ENCODE measurements at places on chromosomes 1 and 21. TPM values are rescaled to one million over a fixed set of nuclear protein-coding genes. Genes with fewer than 3 reads are reported as not detected.

The IL6R gene
- 4.6 TPM for polyA plus RNA-seq

The CCDC28B gene
- 42.3 TPM for polyA plus RNA-seq

The KCNJ9 gene
- polyA plus RNA-seq = 0.05 TPM

DNA sequence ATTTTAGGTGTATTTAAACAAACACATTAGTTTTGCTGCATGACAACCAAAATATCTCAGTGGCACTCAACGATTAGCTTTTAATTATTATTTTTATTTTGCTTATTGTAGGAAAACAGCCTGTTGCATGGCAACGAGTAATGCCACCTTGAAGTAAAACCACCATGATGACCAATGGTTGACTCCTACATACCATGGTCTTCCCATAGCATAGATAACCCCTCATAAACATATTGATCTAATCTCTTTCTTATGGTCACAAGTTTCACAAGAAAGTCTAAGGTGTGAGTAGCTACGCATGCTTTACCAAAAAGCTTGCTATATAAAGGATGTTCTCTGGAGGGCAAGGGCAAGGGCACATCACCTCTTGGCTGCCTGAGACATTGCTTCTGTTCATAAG, 61.5 kb upstream of the PTBP2 start:
- DNase-seq = no peak

DNA sequence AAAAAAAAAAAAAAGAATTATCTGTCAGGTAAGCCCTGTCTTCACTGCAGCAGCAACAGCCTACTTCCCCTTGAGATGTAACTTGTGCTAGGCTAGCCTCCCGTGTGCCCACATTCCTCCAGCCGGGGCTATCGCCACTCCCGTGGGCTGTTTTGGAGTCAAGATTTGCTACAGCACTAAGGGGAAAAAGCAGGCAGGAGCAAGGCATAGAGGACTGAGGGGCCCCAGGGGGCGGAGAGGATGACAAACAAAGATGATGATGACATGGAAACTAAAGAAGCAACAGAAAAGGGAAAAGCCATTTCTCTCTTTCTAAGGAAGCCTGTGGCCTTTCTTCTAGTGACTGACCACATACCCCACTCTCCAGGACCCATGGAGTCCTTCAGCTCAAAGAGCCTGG, 1.9 kb downstream of the TNFAIP8L2 start:
- DNase-seq = no peak

DNA sequence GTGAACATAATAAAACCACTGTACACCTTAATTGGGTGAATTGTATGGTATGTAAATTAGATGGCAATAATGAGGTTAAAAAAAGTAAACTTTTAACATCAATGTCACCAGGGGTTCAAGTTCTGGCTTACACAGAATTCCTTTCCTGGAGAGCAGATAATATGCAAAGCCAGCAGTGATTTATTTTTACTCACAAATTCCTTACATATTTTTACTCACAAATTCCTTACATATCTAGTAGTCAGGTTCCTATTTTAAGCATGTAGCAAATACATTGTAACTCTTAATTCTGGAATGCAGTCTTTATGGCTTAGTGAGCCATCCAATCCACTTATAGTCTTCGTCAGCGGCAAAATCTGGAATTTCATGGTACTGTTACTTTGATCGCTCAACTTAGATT, 1.3 kb upstream of the UBE4B start:
- no peak for DNase-seq

DNA sequence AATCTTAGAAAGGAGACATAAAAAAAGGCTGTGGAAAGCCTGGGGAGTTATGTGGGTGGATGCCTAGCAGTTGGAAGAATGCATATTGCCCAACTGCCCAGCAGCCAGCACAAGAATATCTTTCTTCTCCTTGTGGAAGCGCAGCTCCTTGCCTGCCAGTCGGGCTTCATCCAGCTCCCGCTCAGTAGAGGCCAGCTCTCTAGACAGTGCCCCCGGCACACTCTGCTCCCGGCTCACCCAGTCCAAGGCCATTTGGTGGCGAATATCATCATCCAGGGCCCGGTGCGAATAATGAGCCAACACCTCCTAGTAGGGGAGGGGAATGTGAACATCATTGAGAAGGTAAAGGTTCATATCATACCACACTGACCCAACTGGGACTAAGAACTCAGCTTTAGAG, 9.0 kb upstream of the RBM8A start:
- DNase-seq = no peak

DNA sequence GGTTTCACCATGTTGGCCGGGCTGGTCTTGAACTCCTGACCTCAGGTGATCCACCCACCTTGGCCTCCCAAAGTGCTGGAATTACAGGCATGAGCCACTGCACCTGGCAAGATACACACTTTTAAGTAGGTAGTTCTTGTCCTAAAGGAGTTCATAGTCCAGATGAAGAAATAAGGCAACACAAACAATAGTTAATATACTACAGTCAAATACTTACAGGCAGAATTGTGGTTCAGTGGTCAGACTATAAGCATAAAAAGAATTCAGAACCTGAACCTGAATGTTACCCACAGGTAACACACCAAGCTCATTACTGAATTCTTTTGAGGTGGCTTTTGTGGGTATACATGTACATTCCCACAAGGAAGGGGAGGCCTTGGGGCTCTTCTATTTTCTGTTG, 1.8 kb downstream of the SDHB start:
- no peak for DNase-seq

DNA sequence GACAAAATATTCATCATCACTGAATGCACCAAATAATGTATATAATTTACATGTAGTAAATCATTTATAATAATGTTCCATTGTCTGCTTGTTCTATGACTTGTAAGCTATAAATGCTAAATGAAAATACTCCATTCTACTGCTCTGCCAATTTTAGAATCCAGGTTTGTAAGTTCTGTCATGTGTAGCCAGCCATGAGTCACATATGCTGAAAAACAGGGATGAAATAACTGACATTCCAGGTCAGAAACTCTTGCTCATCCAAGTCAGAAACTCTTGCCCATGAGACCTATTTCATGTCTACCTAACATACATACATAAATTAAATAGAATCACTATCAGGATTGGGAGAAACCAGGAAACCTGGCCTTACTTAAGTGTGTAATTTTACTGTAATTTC, 95.6 kb downstream of the ASH1L start:
- peak; percentile 25 for DNase-seq

GRCh38 chr1:14617791-14618190, 19.3 kb downstream of the KAZN start:
- no peak for DNase-seq

DNA sequence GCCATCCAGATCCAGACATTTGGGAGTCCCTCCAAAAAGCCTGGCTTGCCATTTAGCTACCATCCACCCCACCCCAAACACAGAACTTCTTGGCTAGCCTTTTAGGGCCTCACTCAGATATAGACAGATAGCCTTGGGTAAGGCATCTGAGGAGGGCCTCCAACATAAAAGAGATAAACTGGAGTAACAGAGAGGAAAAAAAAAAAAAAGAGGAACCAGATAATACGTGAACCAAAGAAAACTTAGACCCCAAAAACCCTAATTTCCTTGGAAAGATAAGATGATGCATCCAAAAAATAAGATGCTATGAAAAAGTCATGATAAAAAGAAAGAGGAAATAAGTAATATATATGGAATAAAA, 19.8 kb upstream of the LSS start:
- DNase-seq = no peak

DNA sequence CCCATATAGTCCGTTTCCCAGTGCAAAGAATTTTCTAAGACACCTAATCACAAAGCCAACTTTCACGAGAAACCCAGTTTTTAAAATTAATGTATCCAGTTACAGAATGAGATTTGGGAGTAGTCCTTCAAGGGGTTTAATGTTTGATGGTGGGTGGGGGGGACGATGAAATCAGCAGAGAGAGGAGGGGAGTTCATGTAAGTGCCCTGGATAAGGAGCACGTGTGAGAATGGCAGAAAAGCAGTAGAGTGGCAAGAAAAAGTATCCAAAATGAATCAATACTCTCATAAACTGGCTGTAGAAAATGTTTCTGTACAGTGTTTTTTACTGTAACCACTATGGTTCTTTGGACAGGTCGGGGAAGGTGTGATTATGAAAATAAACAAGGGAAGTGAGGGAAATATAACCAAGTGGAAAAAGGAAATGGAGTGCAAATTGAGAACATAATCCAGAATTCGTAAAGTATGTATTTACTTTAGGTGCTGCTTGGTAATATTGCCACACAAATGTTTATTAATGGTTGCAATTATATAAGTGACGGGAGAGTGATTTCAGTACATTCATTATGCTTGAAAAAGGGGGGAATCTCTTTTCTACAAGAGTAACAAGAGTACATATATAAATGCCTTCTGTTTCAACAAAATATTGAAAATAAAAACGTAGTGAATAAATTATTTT, 118.7 kb upstream of the RRP15 start:
- DNase-seq = peak; percentile 29

DNA sequence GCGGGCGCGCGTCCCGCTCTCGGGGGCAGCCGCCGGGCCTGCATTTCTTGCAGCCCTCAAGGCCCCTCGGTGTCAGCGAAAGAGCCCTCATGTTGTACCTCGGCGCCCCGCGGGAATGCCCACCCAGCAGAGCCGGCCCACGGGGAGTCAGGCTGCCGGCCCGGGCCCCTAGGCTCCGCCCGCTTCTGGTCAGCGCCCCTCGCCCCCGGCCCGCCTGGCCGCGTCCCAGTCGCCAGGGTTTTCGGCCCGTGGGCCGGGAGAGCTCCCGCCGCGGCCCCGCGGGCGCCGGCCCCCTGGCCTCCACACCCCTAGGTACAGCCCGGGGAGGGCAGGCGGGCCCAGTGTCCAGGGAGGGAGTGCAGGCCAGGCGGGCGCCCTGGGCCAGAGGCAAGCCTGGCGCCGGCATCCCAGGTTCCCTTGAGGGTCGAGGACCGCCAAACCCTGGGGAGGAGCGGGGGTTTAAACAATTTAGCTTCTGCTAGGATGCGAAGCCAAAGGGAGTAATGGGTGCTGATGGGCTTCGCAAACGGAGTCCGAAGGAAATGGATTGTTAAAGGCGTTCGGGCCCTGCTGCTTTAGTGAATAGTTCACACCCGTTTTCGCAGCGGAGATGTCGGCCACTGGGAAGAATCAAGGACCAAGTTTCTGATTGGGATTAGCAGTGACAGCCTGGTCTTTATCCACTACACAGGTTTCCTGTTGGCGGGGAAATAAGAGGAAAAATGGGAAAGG, 486 bp upstream of the KCNA3 start:
- no peak for DNase-seq

DNA sequence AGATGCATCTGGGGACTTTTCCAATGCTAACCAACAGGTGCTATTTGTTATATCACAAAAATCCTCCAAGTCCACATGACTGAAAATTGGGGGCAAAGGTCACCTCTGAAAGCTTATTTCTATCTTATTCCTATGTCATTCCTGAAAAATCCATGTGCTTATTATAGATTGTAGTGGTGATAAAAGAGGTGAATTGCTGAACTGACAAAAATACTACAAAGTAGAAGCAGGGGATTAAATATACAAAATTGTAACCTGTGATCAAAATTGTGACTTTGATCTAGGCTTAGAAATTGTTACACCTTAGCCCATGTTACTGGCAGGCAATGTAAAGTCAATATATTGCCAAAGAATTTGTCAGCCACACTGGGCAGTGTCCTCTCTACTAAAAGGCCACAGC, 62.3 kb downstream of the IER5 start:
- DNase-seq = no peak

GRCh38 chr1:29506678-29507225, 270.4 kb downstream of the PTPRU start:
- DNase-seq = no peak

- DNase-seq = no peak
Observed at GRCh38 chr1:67350783-67351182, 43.1 kb downstream of the IL12RB2 start.

DNA sequence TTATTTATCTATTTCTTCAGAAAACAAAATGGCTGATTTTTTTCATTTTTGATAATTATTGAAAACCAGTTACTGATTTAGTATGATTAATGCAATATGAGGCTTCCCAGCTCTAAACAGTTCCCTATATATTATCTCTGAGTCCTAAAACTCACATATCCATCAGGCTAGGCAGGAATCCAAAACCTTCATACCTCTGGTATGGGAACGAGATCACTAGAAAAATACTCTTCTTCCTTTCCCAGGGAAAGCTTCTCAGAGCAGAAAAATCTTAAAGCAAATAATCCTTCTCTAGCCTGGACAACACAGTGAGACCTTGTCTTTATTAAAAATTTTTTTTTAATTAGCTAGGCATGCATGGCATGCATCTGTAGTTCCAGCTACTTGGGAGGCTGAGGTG, 42.5 kb downstream of the KDM5B start:
- no peak for DNase-seq

DNA sequence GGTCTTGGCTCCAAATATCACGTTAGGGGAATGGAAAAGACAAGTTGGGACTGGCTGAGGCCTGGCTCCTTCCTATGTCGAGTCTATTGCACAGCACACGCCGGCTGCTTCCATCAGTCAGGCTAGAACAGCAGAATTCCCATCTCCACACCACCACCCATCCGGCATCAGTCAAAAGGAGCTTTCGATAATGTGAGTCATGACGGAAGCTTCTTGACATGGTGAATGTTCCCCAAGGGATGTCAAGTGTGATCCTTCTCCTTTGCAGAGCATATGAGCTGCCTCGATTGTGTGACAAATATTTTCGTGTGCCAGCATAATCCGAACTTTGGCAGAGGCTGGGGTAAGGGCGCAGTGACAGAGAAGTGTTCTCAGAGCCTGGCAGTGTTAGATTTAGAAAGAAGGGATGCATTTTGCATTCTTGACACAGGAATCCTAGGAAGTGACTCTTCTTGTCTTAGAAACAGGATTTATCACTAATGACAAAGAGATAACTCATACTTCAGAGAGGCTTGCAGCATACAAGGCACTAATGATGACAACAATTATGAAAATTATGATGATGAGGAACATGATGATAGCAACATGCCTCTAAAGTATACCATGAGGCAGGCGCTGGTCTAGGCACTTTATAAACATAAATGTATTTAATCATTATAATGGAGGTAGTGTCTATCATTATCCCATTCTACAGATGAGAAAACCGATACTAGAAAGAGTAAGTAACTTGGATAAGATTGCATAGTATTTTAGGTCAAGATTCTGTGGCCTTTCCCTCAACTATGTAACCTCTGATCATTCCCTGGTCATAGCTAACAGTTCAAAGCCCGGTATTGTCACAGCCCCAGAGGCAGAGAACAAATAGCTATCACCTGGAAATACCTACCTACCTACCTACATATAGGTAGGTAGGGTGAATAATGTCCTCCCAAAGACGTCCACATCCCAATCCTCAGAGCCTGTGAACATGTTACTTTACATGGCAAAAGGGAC, 135.0 kb downstream of the KCNJ6 start:
- DNase-seq = no peak

- DNase-seq = peak; percentile 69
Observed at GRCh38 chr1:25754470-25755181, 45.4 kb upstream of the SELENON start.

All from muscle of arm (tissue), 14 donors.